Smooth muscle cell of the brain vasculature (primary cell): ENCODE measurements at places on chromosomes 6 and 20.

GRCh38 chr6:85547719-85548118 lies 45.9 kb downstream of the SNX14 start:
- DNase-seq = no peak

- DNase-seq = no peak
Measured at GRCh38 chr20:64119681-64120341, 12.4 kb upstream of the NPBWR2 start.

GRCh38 chr20:41657655-41658054 lies 39.5 kb upstream of the CHD6 start:
- no peak for DNase-seq

- no peak for DNase-seq
Measured at GRCh38 chr6:111201244-111201554, 113.9 kb downstream of the SLC16A10 start.

DNA sequence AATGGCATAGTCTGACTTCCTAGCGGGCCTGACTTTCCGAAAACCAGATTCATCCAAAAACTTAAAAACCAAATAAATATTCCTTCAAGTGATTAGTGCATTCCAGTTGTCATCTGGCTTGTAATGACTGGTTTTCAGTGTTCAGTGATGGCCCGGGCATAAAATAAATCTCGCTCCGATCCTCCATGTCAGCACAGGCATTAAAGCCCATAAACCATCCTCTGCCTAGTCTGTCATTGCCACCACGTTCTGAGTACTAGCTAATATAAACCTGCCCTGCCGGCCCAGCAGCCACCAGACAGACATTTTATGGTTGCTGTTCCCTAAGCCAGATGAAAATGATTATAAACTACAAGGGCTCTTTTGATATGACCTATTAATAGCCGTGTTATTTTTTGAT lies 232.3 kb upstream of the GMDS start:
- DNase-seq = no peak

DNA sequence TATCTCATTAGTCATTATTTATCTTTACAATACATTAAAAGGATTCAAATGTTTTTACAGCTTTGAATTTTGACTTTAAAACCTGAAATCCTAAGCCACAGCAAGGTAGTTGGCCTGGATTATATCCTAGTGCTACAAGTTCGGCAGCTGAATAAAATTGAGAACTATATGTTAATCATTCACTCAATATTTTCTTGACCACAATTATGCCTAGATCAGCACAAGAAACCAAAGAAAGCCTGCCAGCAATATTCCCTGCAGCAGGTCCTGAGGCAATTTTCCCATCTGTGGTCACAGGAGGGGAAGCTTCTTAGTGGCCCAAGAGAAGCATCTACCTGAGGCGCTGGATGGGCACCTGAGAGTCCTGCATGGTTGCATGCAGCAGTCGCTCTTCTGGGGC lies 183.5 kb downstream of the GMDS start:
- DNase-seq = peak; percentile 58

GRCh38 chr6:127402890-127403617 lies 56.1 kb downstream of the KIAA0408 start:
- no peak for DNase-seq

DNA sequence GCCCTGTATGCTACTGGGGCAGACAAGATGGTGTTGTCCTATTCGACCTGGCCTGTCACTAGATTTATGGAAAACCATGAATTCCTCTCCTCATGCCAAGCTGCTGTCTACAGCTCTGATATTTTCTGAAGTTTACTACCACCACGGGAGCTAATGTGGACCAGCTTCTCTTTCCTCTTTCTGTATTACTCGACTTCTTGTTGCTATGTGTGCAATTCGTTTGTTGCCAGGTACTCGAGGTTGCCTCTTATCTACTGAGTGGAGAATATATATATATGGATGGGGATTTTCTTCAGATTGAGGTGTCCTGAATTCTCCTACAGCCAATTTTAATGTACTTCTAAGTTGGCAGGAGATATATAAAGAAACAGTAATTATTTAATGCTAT lies 34.7 kb downstream of the MAN1A1 start:
- DNase-seq = no peak

GRCh38 chr6:144006736-144007477 lies 1.2 kb downstream of the PLAGL1 start:
- DNase-seq = no peak

DNA sequence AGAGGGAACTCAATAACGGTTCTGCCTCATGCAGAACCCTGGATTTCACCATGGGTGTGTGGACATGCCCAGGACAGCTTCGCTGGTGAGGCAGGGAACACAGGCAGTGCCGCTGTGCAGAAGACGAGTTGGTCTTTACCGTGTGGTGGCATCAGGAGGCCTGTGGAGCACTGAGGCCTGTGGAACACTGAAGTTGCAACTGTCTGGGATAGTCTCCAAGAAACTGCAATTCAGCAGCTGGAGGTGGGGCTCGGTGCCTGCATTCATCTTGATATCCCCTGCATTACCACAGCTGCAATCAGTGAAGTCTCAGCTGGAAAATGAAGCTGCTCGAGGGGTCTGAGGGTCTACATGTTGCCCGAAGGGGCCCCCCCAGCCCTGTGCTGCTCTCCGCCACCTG lies 202.4 kb upstream of the CDH4 start:
- no peak for DNase-seq

- no peak for DNase-seq
Measured at GRCh38 chr6:95847061-95847460, 168.7 kb upstream of the FUT9 start.

- no peak for DNase-seq
Measured at GRCh38 chr20:38631155-38632022, 29.8 kb downstream of the ARHGAP40 start.

DNA sequence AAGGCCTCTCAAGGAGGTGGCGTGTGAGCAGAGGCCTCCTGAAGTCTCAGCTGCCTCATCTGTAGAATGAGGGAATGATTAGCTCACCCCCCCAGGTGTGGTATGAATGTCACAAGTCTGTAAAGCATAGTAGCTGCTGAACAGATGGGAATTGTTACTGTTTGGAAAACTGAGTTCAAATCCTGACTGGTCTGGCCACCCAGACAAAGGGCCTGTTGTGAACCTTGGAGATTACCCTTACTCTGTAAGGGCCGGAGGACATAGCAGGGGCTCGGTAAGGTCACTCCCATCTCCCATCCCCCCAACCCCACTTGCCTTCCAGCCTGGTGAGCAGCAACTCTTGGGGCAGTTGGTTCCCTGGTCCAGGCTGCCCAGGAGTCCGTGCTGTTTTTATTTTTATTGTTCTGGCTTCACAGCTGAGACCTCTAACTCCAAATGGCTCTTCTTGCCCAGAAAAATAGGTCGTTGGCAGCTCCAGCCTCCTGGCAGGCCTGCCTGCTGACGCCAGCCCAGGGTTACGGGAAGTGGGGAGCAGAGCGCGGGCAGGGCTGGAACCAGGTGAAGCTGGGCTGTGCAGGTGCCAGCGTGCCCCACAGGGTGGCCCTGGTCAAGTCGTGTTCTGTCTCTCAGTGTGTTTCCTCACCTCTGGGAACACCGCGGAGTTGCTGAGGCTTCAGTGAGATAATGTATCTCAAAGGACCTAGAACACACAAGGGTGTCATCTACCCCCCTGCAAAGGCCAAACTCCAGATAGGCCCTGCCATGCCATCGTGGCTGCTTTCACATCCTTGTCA lies 4.5 kb upstream of the SIRPA start:
- no peak for DNase-seq

DNA sequence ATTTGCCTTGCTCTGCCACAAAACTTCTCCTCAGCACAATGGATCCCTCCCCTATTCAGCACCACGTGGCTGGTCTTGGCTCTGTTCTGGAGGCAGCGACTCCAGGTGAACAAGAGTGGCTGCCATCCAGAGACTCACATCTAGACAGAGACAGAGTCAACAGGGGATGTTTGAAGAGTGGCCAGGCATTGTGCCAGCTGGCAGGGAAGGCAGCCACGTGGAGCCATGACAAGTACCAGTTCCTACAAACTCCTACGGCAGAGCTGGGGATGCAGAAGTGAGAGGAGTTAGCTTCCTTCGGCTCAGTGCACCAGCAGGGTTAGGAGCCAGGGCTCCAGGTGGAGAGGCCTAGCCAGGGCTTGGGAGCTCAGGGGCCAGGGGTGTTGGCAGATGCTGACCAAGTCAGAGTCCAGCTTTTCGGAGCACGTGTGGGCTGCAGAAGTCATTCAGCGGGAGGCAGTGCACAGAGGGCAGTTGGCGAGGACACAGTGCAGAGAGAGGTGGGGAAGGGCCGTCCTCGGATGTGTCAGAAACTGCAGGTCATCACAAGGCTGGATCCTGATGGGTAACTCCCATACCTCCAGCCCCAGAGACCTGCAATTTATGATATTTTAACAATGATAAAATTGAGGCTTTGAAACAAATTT lies 171.7 kb upstream of the PDE10A start:
- DNase-seq = no peak

GRCh38 chr6:14824060-14824459 lies 421.8 kb upstream of the JARID2 start:
- no peak for DNase-seq

DNA sequence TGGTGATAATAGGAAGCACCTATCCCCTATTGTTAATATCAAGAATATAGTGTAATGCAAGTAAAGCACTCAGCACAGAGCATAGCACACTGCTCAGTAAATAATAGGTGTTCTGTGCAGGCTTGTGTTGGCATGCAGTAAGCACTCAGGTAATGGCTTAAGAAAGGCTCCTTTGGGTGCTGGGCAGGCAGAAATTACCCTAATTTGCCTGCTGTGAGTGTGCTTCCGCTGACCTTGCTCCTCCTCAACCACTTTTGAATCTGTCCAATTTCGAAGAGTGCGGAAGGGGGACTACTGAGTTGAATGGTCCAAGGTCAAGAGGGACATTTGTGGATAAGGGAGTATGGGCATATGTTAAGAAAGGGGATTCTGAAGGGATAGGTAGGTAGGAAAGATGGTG lies 15.4 kb downstream of the SRSF3 start:
- no peak for DNase-seq

DNA sequence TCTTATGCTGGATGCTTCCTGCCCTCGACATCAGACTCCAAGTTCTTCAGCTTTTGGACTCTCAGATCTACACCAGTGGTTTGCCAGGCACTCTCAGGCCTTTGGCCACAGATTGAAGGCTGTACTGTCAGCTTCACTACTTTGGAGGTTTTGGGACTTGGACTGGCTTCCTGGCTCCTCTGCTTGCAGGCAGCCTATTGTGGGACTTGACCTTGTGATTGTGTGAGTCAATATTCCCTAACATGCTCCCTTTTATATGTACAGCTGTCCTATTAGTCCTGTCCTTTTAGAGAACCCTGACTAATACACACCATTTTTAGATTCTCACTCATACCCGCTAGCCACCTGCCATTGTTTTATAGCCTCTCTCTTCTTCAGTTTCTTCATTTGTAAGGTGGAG lies 382.1 kb upstream of the TSHZ2 start:
- no peak for DNase-seq

DNA sequence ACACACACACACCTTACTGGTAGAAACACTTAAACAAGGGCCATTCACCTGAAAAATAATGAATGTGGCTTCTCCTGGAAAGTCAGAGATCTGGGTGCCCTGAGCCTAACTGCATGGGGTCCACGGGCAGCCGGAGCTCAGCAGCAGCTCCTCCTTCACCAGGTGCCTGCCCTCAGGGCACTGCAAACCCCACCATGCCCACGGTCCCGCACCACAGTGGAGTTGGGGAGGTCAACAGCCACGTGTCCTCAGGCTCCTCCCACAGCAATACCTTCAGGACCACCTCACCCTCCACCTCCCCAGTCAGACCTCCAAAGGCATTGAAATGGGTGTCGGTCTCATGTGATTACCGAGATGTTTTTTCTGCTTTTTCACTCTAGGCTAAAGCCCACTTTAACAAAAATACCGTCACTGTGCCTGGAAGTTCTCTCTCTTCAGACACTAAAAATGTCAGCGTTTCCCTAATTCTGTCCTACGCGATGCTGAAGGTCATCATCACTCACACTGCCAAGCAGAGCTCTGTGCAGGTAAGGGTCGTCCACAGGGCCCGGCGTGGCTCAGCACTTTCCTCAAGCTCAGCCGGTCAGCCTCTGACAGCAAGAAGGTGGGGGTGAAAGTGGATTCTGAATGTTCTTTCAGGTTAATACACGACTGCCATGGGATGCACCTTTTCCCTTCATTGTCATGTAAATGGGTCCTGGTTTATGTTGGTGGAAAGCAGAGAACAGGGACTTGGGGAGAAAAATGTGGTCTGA lies 48.9 kb downstream of the CDK5RAP1 start:
- no peak for DNase-seq

DNA sequence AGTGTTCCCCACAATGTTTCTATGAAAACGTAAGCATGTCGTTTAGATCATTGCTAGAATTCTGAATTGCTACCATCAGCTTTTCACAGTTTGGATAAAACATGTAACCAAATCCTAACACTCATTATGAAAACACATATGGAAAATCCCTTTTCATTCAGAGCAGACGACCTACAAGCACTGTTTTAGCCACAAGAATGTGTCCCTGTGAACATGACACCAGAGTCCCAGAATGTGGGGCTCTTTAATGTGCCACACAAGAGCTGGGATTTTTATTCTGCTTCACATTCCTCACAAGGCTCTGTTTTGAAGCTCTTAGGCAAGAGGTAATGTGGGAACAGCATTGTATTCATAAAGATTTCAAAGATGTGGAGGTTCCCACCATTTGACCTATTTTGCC lies 141.1 kb upstream of the CITED2 start:
- DNase-seq = no peak

- no peak for DNase-seq
Measured at GRCh38 chr6:167130008-167130677, 7.2 kb downstream of the CCR6 start.

GRCh38 chr6:63813566-63814120 lies 178.0 kb downstream of the PHF3 start:
- no peak for DNase-seq

- no peak for DNase-seq
Measured at GRCh38 chr6:99186417-99186816, 163.1 kb downstream of the FAXC start.

DNA sequence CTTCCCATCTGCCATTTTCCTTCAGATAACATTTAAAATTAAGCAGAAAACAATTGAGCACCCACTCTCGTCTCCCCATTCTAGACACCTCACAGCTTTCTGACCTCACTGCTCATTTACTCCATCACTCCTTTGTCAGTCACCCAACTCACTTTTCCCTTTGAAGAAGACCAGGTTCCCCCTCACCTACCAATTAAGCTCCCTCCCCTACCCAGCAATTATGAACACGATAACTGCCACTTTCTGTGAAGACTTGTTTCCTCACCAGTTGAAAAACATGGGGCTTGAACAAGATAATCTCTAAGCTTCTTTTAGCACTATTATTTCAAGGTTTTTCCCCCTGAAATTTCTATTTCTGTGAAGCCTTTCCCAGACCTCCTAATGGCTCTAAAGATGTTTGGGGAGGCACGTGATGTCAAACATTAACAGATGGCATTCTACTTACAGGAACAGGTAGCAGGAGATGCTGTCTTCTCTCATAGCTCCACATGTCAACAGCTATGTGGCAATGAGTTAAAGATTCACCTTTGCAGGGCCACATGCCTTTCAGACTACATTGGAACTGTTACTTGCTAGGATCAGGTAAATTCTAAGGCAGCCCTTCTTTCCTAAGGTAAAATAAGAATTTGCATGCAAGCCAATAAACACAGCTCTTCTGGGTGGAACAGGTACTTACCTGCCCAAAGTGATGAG lies 24.8 kb upstream of the SLA2 start:
- no peak for DNase-seq

GRCh38 chr20:48578397-48579098 lies 249.3 kb downstream of the PREX1 start:
- no peak for DNase-seq

GRCh38 chr20:11556410-11556809 lies 361.3 kb upstream of the BTBD3 start:
- DNase-seq = no peak
